GM12892 (cell line): ENCODE measurements at places on chromosomes 11 and 22.

DNA sequence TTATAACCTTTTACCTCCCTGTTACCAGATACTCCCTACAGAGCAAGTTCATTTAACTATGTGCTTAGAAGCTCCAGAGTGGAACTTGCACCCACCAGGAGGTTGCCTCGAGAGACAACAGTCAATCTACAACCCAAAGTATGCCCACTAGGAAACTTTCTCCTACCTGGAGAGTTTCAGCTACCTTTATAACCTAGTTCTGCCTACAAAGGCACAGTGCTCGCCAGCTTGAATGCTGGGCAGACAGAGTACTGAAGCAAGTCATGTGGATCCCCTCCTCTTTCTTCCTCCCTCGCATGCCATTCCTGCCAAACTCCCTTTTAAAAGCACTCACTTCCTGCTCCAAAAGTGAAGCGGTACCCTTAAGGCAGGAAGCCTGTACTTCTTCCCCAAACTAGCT lies 258.9 kb downstream of the SWAP70 start:
- DNase-seq = no peak

DNA sequence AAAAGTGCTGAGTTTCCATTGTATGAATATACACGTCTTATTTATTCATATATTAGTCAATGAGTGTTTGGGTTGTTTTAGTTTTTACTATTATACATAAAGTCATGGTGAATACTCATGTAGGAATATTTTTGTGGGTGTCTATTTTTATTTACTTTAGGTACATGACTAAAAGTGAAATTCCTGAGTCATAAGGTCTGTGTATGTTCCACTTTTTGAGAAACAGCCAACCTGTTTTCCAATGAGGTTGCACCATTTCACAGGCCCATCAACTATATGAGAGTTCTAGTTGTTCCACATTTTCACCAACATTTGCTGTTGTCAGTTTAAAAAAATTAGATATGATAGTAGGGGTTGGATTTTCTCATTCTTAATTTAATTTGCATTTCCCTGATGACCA lies 6.6 kb upstream of the OR6X1 start:
- no peak for DNase-seq

DNA sequence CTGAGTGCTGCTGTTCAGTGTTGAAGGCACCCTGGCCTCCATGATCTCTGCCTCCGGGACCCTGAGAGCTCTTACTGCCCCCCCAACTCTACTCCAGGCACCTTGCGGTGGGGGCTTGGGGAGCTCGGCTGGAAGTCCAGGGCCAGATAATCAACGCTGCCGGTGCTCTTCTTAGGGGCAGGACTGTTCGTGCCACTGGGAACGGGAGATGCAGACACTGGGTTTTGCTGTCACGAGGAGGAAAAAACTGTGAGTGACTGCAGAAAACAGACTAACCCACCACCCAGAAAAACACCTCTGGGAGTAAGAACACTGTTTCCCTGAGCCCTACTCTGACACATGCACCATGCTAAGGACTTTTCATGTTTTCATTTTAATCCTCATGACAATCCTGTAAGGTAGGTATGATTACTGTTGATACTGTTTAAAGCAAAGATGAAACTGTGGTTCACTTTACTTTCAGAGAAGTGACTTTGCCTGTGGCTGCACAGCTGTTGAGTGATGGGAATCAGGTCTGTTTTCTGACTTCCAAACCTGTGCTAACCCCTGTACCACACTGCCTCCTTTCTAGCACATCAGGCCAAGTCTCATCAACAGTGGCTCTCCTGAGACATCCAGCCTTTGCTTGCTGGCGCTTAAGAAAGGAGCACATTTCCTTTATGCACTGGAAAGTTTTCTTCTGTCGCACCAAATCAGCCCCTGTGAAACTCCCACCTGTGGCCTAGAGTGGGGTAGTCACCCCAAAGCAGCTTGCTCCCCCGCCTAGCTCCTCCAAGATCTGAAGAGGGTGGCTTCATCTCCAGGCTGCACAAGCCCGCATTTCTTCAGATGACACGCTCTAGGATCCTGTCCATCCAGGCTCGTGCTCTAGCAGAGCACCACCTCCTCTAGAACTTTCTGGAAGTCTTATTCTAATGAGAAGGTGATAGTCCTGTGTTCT lies 31.8 kb downstream of the USP35 start:
- no peak for DNase-seq

DNA sequence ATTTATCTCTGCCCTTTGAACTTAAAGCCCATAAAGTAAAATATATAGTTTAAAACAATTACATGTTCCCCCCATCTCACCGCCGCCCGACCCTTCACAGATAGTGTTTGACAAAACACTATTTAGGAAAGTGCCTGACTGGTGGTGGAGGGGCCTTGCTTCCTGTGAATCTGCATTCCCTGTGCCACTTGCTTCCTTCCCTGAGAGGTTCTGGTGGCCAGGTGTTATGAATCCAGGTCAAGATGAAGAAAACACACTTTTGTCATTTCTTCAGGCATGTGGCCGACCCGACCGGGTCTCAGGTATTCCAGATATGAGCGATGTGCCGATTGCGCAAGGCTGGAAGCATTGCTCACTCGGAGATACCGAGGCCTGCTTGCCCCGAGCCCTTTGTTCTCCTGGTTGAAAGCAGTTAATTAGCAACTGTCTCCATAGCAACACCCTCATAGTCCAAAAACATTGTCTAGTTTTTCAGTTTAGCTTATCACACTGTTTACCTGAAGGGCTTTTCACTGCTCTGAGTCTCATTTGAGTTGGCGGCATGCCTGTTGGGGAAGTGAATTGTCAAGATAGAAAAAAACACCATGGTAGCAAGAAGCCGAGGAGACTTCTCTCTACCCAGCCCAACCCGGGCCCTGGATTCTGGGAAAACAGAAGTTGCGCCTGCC lies 128.3 kb downstream of the TEAD1 start:
- no peak for DNase-seq

- no peak for DNase-seq
Observed at GRCh38 chr11:70661761-70662501, 263.6 kb downstream of the CTTN start.

DNA sequence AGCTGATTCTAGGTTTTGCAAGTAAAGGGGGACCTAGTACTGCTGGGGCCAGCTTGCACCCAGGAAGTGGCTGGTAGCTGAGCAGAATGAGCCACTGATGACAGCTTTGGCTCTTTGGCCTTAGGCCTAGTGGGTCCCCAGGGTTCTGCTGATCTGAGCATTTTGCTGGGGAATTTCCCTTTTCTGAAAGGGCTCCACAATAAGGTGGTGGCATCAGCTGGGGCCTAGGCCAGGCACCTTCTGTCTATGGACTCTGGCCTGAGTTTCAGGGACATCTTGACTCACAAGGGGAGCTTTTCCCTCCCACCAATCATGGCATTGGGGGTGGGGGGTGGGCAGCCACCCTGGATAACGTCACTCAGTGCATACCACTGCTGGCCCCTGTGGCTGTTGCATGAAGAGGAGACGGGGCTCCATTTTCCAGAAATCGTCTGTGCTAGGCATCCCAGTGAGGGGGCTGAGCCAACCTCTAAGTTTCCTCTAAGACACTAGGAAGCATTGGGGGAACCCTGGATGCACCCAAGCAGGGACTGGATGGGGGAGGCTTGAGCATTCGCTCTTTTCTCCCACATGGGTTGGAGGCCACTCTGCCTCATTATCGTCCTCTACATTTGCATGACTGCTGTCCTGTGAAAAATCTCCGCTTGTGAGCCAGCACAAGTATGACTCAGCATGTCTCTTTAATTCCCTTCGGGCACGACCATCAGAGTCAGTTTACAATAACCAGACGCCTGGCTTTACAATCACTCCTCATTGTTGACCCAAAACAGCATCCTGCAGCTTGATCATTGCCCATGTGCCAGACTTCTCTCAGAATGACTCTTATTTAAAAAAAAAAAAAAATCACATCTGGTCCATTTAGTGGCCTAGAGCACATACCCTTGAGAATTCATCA lies 145.0 kb upstream of the THY1 start:
- DNase-seq = no peak

- DNase-seq = no peak
Observed at GRCh38 chr11:11931461-11932055, 76.9 kb downstream of the DKK3 start.
